Ureter (tissue), 1 donor: ENCODE measurements at places on chromosomes 11 and 22. TPM values are rescaled to one million over a fixed set of nuclear protein-coding genes. Genes with fewer than 3 reads are reported as not detected.

GRCh38 chr11:69732910-69733309, 29.1 kb upstream of the FGF19 start:
- no peak for DNase-seq

DNA sequence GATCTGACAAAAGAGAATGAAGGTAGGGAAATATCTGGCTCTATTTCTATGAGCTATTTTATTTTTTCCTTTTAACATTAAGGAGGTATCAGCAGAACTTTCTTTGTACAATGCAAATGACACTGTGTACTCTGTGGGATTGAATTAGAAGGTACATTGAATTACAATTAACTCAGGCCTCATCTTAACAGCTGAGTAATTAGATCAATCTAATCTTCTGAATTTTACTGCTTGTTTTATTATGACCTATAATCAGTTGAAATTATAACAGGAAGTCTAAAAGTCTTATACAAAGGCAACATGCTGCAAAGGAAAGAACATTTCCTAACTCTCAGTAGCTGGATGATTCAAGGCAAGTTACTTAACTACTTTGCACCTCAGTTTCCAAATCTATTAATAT, 69.8 kb downstream of the RELT start:
- DNase-seq = no peak

- no peak for DNase-seq
These were observed 34.9 kb downstream of the CD44 start for GRCh38 chr11:35173616-35174566.

DNA sequence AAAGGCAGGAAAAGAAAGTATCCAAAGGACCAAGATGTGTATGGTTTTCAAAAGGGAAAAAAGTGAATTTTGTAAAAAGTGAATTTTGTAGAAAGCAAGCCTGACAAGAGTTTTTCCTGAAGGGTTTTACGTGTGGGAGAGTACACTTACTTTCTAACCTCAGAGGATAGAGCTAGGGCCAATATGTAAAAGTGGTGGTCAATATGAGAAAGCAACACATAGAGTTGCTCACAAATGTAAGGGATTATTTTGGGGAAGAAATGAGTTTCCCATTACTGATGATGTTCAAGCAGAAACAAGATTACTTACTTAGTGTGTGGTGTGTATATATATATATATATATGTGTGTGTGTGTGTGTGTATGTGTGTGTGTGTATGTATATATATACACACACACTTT, 162.5 kb downstream of the SWAP70 start:
- no peak for DNase-seq

GRCh38 chr22:40000171-40000570, 5.4 kb downstream of the FAM83F start:
- no peak for DNase-seq

GRCh38 chr11:70107756-70108155, 29.6 kb downstream of the ANO1 start:
- no peak for DNase-seq

The NXPE2 gene
- total RNA-seq = 0.21 TPM
